Psoas muscle (tissue), 8 donors: ENCODE measurements at places on chromosomes 13 and 19. TPM values are rescaled to one million over a fixed set of nuclear protein-coding genes. Genes with fewer than 3 reads are reported as not detected.

Gene MAP4K1
- polyA plus RNA-seq, result 0.68 TPM

DNA sequence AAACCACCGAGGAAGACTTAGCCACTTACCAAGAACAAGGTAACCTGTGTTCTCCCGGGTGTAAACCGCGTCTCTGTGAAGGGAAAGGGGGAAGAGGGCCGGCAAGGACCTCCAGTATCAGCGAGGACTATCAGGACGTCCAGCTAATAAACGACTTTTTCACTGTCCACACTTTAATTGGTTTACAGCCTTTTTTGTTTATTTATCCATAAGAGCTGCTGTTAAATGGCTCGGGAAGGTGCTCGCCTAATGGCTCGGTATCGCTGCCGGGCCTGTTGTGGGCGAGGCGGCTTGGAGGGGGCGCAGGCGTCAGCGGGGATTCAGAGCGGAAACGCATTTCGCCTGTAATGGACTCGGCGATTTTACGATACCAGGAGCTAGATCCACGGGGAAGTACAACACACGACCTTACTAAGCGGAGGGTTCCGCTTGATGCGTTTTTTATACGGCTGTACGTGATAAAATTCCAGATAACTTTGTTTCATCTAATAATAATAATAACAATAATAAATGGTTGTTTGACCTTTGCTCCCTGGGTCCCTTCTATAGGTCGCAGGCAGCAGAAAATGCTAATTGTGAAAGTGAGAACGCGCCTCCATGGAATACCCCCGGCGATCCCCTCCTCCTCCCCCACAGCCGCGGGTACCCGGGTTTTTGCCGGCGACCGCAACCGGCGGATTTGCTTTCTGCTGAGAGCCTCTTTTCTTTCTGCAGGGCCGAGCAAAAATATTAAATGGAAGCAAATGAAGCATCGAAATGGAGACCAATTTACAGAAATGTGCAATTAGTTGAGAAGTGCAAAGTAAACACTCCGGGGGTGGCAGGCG lies 2.5 kb upstream of the PDX1 start:
- DNase-seq, result no peak

- no peak for DNase-seq
These were observed 60.9 kb downstream of the PEX11G start for GRCh38 chr19:7427944-7428343.

- DNase-seq, result no peak
These were observed 289.8 kb downstream of the MTUS2 start for GRCh38 chr13:29109987-29110386.

Gene FREM2
- polyA plus RNA-seq, result 0.18 TPM

GRCh38 chr19:43510713-43511112 lies 6.2 kb upstream of the PHLDB3 start:
- no peak for DNase-seq

DNA sequence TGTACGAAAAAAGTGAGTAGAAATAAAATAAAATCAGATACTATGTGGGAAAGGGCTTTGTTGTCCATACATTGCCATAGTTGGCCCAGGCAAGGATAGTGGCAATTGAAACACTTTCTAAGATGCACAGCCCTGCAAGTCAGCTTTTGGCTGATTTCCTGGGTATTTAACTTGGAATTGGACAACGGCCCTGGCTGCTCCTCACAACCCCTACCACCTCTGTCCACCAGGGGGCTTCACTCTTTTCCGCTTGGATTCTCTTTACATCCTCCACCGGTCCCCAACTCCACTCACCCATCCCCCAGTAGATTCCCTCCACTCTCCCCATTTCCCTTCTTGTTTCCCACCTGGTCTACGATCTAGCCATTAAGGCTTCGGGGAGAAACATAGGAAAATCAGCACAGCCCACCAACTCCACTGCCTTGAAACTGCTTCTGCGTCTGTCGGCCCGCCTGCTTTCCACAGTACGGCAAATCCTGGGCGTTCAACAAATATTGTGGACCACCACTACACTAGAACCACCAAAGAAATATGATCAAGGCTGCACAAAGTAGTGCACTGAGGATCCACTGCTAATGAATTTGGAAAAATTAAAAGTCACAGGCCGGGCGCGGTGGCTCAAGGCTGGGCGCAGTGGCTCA lies 48.6 kb upstream of the GTF3A start:
- peak; percentile 49 for DNase-seq

- DNase-seq, result no peak
These were observed 43.6 kb downstream of the SIPA1L3 start for GRCh38 chr19:37950471-37951175.

Gene FCAR
- not detected for polyA plus RNA-seq
